ENCODE measurements at places on chromosomes 5 and 9.

DNA sequence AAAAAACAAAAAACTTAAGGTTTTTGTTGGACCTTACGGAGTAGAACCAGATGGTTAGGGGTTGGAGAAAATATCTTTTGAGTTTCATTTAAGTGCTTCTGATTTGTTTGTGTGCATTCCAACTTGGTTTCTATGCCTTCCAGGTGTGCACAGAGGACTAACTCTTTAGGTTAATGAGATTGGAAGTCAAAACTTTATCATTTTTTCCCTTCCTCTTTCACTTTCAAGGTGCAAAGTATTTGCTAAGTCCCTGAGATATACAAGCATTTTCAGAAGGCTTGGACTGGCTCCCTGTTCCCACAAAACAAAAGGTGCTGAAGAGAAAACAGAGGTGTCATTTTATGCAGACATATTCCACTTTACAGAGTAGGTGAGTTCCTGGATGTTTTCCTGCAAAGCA is 30.3 kb upstream of the CER1 start:
- DNase-seq, result no peak

DNA sequence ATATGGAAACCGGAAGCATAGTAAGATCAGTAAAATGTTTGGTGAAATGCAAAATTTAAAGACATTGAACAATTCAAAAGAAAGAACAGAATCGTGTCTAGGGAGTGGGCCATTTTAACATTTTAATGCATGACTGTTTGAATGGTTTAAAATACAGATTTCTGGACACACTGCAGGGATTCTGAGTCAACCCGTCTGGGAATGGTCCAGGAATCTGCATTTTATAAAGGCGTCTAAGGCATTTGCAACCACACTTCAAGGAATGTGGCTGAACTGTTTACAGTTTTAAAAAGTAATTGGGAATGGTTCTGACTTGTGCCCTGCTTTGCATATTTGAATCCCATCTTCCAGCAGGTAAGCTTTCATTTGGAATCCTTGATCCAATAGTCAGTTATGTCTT is 811.7 kb upstream of the WWC1 start:
- DNase-seq, result no peak

- no peak for DNase-seq
Measured at GRCh38 chr9:120979797-120980196, 53.2 kb upstream of the TRAF1 start.

GRCh38 chr5:154221371-154221896 is 30.9 kb downstream of the GALNT10 start:
- peak; percentile 74 for DNase-seq

DNA sequence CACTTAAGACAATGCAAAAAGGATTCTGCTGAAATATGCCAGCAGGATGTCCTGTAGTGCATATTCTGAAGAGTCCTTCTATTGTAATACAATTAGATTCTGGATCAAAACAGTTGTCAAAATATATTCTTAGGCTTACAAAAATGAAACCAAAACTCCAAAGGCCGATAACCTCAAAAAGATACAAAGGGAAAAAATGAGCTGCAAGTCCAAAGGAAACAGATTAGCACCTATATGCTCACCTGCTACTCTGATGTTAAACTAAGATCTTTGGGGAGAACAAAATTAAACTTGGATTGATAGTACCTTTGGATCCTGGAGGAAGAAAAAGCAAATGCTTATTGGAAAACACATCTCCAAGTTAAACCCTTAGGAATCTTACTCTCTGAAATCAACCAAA is 397.1 kb downstream of the SPATA31D1 start:
- no peak for DNase-seq

DNA sequence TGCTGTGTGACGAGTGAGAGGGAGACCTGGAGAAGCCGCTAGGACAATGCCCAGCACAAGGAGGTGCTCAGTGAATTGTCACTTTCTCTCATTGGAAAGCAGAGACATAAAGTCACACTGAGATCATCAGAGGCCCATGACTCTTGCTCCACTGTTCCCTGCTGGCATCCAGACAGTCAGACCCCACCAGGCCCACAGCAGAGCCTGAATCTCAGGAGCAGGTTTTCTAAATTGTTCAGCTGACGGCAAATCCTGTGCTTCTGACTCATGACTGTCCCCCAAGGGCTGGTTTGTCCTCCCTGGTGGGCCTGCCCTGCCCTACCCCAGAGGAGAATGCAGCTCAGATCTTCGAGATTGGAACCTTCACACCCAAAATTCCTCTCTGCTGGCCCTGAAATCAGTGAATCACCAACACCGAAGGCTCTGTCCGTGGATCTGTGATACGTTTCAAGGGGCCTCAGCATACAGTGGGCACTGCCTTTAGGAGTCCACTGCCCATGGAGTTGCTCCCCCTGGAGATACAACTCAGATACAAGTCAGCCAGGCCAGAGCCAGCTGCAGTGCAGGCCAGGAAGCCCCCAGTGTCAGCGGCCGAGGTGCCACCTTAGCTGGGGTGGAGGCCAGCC is 2.7 kb downstream of the PTGES start:
- DNase-seq, result no peak

- DNase-seq, result no peak
Measured at GRCh38 chr9:76570826-76571225, 111.8 kb downstream of the GCNT1 start.

- no peak for DNase-seq
Measured at GRCh38 chr9:1929722-1930244, 85.4 kb upstream of the SMARCA2 start.

- peak; percentile 65 for DNase-seq
Measured at GRCh38 chr9:74025402-74025925, 471.7 kb upstream of the RORB start.

DNA sequence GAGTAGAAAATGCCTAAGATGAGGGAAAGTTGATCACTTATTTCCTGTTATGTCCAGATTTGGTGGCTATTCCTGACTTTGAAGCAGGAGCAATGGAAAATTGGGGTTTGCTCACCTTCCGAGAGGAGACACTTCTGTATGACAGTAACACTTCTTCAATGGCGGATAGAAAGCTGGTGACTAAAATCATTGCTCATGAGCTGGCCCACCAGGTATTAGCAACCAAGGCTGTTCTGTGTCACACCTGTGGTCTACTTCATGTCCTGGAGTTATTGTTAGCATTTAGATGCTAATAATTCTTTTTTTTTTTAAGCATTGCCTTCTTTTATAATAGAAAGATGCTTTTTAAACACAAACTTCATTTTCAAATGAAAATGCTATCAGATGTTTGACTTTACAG is 57.9 kb downstream of the LNPEP start:
- no peak for DNase-seq

DNA sequence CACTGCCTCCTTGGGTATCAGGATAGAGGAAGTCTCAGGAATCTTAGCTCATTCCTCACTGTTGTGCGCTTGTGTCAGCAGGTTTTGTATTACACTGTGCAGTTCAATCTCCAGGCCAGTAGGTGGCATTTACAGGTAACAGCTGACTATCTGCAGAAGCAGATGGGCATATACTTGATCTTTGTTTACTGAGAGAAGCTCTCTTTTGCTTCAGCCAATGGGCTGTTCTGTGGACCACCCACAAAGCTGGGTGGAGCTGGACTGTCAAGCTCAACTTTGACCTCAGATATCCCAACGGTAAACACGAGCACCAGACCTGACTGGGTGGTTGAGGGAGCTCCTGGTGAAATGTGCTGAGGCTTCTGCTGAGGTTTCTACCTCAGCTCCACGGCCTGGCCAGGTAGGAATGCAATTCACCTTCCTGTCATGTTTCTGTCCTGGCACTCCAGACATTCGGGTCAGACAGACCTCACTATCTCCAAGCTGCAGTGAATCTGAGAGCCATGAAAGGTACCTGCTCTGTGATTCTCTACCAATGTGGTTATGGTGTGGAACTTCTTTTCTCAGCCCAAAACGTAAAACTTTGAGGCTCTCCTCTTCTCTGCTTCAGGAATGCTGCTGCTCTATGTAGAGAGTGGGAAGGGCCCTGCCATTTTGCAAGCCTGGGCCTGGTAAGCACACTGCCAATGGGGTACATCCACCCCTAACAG is 167.9 kb upstream of the ACTBL2 start:
- peak; percentile 54 for DNase-seq

- no peak for DNase-seq
Measured at GRCh38 chr5:26245321-26245720, 793.1 kb downstream of the CDH9 start.

- no peak for DNase-seq
Measured at GRCh38 chr5:56389261-56389660, 156.1 kb upstream of the ANKRD55 start.

GRCh38 chr9:36173861-36174260 is 4.7 kb downstream of the CCIN start:
- DNase-seq, result no peak

GRCh38 chr9:32886021-32886420 is 102.7 kb downstream of the TMEM215 start:
- DNase-seq, result no peak

- DNase-seq, result no peak
Measured at GRCh38 chr9:78064075-78064474, 32.5 kb upstream of the GNAQ start.

- peak; percentile 44 for DNase-seq
Measured at GRCh38 chr5:73764586-73764985, 138.6 kb downstream of the ARHGEF28 start.

GRCh38 chr9:109442716-109443115 is 55.4 kb downstream of the PTPN3 start:
- DNase-seq, result no peak

- DNase-seq, result no peak
Measured at GRCh38 chr5:104915226-104915625, 1352.6 kb upstream of the NUDT12 start.

- no peak for DNase-seq
Measured at GRCh38 chr9:89684912-89685636, 80.3 kb downstream of the GADD45G start.

DNA sequence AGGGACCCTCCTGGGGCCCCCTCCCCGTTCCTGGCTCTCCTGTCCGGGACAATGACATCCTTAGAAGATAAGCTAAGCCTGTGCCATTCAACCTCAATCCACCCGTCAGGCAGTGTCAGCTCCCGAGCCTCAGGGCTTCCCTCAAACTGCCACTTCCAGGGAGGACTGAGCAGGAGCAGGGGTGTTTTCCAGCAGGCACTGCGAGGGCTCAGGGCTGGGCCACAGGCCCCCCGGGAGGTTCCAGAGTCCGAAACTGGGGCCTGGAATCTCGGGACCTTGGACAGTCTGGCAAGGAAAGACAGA is 26.2 kb downstream of the LHX3 start:
- no peak for DNase-seq

DNA sequence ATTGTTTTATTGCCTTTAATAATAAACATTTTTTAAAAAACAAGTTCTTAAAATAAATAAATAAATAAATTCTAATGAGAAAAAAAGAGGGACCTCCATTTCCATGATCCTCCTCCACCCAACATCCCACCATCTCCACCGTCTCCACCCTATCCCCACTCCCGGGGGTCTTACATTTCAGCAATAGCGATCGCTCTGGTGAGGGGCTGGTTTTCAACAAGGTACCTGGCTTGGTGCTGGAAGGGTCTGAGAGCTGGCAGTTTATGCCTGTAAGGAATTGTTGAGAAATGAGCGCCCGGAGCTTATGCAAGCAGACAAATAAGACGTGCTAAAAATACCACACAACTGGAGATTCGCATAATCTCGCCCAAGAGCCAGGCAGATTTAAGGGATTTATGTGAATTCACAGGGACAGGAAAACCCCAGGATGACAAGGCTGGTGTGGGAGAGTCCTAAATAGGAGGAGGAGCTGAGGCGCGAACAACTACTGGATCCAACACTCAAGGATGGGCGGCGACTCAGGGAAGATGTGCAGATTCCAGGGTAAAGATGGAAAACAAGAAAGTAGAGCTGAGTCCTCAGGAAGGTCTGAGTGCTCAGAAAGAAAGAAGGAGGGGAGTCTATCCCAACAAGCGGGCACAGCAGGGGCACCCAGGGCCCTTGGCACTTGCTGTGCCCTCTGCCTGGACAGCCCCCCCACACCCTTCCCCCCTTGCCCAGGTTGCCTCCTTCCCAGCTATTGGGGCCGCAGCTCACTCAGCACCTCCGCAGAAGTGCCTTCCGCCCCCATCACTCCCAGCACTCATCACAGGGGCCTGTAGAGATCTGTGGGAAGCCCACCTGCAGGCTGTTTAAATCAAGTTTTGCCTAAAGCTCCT is 27.0 kb downstream of the TRIM14 start:
- no peak for DNase-seq

GRCh38 chr9:19516348-19516747 is 107.5 kb downstream of the ACER2 start:
- no peak for DNase-seq

- no peak for DNase-seq
Measured at GRCh38 chr9:3477236-3477834, 48.5 kb downstream of the RFX3 start.

DNA sequence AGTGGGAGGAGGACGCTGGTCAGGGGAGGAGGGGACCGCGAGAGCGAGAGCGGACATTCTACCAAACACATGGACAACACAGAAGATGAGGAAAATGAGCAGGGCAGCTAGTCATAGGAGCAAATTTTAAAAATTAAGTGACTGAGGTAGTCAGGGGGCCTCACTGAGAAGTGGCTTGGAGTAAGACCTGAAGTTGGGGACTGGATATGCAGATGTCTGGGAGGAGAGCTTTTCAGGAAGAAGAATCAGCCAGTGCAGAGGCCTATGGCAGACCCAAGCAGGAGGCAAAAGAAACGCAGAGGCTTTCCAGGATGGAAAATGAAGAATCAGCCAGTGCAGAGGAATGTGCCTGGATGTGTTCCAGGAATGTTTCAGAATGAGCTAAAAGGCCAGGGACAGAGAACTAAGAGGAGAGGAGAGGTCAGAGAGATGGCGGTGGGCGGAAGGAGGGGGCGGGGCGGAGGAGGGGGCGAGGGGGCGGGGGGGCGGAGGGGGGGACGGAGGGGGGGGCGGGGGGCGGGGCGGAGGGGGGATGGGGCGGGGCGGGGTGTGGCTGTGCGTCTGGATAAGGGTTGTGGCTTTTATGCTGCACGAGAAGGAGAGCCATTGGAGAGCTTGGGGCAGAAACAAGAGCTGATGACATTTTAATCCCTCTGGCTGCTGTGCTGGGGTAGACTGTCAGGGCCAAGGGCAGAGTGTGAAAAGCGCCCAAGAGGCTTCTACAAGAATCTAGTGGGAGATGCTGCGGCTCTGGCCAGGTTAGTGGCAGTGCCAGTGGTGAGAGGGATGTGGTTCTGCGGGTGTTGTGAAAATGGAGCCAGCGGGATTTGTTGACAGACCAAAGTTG is 129.6 kb downstream of the KCNIP1 start:
- peak; percentile 90 for DNase-seq

DNA sequence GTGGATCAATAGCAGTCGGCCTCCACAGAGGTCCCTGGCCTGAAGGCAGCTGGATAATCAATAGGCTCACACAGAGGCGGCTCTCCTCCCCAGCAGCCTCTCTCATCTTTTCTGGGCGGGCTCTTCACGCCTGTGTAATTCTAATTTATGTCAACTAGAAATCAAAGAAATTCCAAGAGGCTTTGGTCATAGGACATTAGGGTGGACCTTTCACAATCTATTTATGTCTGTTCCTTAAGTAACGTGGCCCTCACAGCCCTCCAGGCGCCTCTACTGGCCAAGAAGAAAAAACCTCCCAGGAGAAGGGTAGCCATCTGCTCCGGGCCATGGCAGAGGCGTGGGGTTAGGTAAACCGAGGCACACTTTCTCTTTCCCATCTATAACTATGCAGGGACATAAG is 205.1 kb upstream of the EFNA5 start:
- DNase-seq, result peak; percentile 41

GRCh38 chr9:71431931-71432330 is 310.5 kb upstream of the TRPM3 start:
- no peak for DNase-seq
